ENCODE measurements at places on chromosomes 7 and 10.

GRCh38 chr10:121952226-121952625 lies 22.8 kb downstream of the NSMCE4A start:
- DNase-seq: no peak

DNA sequence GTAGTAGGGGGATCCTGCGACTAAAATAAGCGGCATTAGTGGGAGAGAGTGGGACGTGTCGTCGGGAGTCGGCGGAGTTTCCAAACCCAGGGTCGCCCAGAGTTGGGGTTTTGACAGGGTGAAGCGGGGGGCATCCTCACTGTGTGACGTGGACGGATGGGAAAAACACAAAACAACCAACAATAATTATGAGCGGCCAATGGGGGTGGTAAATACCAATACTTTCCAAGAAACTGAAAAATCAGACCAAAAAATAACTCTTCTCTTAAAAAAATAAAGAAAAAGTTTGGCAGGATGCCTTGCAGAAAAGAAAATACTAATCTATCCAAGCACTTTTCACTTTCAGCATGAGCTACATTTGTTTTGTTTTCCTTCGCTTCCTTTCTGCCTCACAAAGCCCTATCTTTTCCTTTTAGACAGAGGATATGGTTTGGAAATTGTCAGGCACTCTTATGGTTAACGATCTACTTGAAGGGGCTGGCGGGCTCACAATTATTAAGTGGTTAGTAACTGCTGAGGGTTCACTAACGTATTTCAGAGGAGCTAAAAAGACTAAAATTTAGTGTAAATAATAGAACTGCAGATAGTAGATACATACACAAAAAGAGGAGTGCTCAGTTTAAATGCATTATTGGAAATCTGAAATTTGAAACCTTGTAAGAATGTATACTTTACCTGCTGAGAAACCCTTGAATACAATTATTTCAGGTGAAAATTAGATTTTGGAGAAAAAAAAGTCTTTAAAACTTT lies 802 bp upstream of the CDK6 start:
- no peak for DNase-seq

GRCh38 chr10:90175161-90175681 lies 473.8 kb downstream of the KIF20B start:
- DNase-seq: no peak

- DNase-seq: no peak
These were observed 362.7 kb downstream of the DNAJB6 start for GRCh38 chr7:157699357-157700013.

- no peak for DNase-seq
These were observed 3.7 kb downstream of the NAMPT start for GRCh38 chr7:106281127-106281526.

DNA sequence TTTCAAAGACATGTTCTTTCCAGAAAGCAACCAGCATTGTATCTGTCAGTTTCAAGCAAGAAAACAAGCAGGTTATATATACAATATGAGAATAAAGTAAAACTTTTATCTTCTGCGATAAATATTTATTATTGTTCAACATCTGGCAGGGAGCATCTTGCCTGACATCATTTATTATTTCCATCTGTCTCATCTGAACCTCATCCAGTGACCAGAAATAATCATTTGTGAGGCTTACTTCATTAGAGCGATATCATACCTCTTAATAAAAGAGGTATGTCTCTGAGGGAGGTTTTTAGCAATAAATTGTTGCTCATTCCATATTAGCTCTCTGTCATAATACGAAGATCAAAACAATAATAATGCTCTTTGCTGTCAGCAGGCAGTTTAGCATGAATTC lies 226.1 kb downstream of the CDC14C start:
- DNase-seq: no peak

Data from activated T-cell treated with anti-CD3 and anti-CD28 coated beads, Interleukin-2, amount 50 U/mL, for 48 hours (primary cell).